ENCODE measurements at places on chromosomes 5 and 9.

- DNase-seq = no peak
These were observed 1.9 kb downstream of the RAI14 start for GRCh38 chr5:34657988-34658387.

DNA sequence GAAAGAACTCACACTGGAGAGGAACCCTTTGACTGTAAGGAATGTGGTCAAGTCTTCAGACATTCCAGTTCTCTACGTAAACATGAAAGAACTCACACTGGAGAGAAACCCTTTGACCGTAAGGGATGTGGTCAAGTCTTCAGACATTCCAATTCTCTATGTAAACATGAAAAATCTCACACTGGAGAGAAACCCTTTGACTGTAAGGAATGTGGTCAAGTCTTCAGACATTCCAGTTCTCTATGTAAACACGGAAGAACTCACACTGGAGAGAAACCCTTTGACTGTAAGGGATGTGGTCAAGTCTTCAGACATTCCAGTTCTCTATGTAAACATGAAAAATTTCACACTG lies 32.6 kb downstream of the MAPK9 start:
- DNase-seq = no peak

GRCh38 chr5:109823597-109823996 lies 133.9 kb downstream of the MAN2A1 start:
- no peak for DNase-seq

DNA sequence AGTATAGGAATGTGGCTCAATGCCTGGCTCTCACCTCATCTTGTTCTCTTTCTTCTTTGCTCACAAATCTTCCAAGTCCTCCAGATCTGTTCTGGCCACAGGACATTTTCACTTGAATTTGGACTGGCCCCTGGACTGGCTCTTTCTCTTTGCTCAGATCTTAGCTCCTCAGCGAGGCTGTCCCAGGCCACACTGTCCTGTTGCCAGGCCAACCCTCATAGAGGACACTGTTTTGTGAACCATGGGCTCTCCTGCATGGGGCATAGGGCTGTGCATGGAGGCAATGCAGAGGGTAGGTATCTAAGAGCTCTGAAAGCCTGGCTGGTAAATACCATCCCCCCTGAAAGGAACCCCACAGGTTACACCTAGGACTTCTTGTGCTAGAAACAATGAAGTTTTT lies 13.5 kb upstream of the SLC28A3 start:
- no peak for DNase-seq

GRCh38 chr9:32741706-32742105 lies 41.6 kb upstream of the TMEM215 start:
- no peak for DNase-seq

DNA sequence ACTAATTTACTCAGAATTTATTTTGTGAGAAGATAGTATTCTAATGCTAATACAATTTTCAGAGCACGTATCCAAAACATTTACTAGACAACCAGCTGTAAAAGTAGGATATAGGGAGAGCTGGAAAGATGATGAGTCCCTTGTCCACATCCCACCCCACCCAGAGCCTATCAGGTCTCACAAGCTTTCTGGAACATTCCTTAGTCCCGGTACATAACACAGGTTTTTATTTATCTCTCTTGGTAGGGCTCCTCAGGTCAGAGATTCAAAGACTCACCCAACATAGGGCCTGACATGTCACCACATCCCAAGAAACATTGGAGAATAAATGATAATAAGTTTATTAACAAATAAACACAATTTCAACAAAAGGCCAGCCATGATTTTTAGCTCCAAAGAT lies 13.8 kb upstream of the RAD23B start:
- no peak for DNase-seq

GRCh38 chr5:12951846-12952245 lies 992.6 kb downstream of the DNAH5 start:
- no peak for DNase-seq

GRCh38 chr9:89576404-89576839 lies 28.4 kb upstream of the GADD45G start:
- DNase-seq = no peak

- DNase-seq = no peak
These were observed 724.1 kb upstream of the MEF2C start for GRCh38 chr5:89606939-89607534.

DNA sequence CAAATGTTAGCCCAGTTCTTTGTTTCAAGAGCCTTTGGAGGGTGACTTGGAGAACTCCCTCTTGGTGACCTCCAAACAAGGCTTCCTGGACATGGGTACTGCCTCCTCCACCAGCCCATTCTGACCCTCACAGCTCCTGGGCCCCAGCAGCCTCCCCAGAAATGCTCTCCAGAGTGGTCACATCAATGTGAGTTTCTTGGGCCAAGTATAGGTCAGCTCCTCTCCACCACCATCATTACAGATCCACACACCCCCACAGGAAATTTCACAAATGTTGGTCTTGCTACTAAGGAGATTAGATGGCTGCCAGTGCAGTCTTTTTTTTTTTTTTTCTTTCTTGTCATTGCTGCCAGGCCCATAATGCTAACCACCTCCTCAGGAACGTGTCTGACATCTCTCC lies 410.7 kb downstream of the DTWD2 start:
- no peak for DNase-seq

DNA sequence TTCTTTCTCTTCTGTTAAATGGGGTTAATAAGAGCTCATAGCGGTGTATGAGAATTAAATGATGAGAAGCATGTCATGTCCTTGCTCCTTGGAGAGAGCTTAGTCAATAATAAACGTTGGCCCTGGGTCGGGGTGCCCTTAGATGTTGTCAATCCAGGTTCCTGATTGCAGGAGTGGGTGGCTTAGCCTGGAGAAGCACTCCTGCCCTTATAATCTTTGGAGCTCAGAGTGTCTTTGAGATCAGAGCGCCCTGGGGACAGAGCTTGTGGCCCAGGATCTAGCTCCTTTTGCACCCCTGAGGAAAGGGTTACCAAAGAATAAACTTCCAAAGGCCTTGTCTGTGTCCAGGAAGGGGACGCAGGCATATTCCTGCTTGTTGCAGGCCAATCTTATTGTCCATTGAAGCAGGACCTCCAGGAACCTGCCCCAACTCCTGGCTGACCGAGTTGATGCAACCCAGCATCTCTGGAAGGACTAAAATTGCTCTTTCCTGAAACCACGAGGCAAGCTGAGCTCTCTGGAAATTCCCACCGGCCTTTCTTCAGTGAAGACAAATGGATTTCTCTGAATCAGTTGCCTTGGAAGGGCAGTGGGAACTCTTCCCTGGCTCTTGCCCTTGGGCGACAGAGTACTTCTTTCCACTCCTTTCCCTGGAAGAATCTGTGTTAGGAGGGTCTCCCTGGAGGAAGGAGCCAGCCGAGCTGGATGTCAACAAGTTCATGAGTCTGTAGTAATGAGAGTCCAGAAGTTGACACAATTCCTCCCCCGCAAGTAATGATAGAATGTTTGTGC lies 6.4 kb upstream of the AMBP start:
- DNase-seq = no peak

DNA sequence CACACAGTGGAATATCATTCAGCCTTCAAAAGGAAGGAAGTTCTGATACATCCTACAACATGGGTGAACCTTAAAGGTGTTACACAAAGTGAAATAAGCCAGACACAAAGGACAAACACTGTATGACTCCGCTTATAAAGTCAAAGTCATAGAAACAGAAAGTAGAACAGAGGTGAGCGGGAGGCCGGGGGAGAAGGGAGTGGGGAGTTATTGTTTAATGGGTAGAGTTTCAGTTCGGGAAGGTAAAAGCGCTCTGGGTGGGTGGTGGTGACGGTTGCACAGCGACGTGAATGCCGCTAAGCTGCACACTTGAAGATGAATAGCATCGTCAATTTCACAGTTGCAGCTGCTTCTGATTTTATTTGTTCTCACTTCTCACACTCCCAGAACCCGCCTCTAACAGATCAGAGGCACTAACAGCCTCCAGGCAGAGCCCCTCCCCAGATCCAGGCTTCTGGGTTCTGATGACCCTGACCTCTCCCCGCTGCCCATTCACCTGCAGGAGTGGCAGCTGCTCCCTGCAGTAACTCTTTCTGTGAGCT lies 34.1 kb downstream of the BNIP1 start:
- no peak for DNase-seq

GRCh38 chr9:105206821-105207699 lies 37.4 kb upstream of the SLC44A1 start:
- no peak for DNase-seq

GRCh38 chr5:134821841-134822240 lies 23.9 kb upstream of the C5orf24 start:
- no peak for DNase-seq

DNA sequence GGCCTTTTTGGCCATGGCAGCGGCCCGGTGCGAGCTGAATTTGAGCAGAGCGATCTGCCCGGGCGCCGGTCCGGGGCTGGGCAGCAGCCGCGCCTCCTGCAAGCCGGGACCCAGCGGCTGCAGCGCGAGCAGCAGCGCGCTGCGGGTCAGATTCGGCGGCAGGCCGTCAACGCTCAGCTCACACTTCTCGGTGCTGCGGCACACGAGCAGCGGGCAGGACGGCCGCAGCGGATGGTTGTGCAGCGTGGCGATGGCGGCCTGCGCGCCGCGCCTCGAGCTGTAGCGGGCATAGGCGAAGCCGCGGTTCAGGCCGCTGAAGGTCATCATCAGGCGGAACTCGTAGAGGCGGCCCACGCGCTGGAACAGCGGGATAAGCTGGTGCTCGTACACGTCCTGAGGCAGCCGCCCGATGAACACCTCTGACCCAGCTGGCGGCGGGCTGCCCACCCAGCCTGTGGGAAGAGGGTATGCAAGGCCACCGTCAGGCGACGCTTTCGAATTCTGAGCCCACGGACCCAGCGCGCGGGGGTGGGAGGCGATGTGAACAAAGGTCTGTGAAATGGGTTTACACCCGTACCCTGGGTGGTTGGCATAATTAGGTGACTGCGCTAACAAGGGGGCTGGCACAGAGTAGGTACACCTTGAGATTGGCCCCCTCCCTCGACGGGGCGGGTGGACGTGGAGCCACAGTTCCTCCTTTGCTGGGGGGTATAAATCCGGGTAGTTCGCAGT lies 755 bp downstream of the DND1 start:
- no peak for DNase-seq

GRCh38 chr9:118457171-118458000 lies 753.2 kb downstream of the TLR4 start:
- DNase-seq = no peak

GRCh38 chr5:14765587-14765986 lies 101.1 kb downstream of the OTULIN start:
- no peak for DNase-seq

GRCh38 chr5:103003872-103004271 lies 116.1 kb downstream of the GIN1 start:
- no peak for DNase-seq

DNA sequence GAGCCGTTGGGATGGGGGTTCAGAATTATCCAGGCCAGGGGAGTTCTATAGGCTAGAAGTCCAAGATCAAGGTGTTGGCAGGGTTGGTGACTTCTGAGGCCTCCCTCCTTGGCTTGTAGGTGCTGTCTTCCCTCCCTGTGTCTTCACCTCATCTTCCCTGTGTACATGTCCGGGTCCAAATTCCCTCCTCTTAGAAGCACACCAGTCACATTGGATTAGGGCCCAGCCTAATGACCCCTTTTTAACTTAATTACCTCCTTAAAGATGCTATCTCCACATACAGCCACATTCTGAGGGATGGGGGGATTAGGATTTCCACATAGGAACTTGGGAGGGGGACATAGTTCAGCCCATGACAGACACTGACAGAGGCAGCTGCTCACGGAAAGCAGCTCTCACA lies 12.1 kb downstream of the LRSAM1 start:
- no peak for DNase-seq

DNA sequence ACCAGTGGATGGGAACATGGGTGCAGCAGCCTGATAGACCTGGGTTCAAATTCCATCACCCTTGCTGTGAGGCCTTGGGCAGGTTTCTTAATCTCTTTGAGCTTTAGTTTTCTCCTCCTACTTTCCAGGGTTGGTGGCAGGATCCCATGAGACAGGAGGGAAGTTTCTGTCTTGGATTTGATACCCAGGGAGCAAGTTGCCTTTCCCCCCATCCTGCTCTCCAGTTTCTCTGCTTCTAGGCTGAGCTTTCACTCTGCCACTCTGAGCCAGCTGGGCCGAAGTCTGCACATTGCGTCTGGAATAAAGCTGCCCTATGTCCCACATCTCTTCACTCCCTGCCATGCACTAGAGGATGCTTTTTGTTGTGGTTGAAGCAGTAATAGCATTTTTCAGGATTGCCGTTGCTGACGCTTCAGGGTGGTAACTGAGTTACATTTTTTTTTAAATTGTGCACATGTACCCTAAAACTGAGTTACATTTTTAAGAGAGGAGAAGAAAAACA lies 40.5 kb upstream of the ANGPTL2 start:
- no peak for DNase-seq

DNA sequence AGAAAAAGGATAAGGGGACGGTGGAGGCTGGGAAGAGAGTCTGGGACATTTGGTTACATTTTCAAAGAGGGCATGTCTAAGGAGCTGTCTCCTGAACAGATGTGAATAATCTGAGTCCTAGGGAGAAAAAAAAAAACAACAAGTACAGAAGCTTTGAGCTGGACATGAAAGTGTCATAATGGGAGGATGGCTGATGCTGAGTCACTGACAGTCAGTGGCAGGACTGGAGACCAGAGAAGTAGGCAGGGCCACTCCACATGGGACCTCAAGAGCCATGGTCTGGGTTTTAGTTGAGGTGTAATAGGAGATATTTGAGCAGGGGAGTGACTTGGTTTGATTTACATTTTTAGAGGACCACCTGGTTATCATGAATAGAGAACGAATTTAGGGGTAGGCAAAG lies 70.6 kb downstream of the DPYSL3 start:
- DNase-seq = no peak

- no peak for DNase-seq
These were observed 282.4 kb upstream of the KLF9 start for GRCh38 chr9:70696694-70697335.

- no peak for DNase-seq
These were observed 379.4 kb upstream of the RORB start for GRCh38 chr9:74117731-74118130.

GRCh38 chr5:170360709-170361108 lies 28.5 kb downstream of the KCNMB1 start:
- no peak for DNase-seq

DNA sequence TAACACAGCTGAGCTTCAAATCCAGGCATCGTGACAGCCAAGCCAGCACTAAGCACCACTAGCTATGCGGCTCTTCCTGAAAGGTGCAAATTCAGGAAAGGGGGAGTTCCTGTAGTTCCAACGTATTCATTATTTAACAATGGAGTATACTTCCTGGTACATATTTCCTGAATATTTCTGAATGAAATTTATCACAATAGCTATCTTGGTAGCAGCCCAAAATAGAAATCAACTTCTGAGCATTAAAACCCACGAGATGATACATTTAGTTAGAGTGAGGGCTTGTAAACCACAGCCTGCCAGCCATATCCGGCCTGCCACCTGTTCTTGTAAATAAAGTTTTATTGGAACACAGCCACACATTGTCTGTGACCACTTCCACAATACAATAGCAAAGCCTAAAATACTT lies 109.7 kb upstream of the RETREG1 start:
- DNase-seq = no peak

- DNase-seq = no peak
These were observed 37.7 kb downstream of the FGD3 start for GRCh38 chr9:92984976-92985375.

GRCh38 chr5:4196744-4197143 lies 601.1 kb downstream of the IRX1 start:
- DNase-seq = no peak

- no peak for DNase-seq
These were observed 52.1 kb downstream of the TSSK1B start for GRCh38 chr5:113382731-113383130.
